ENCODE measurements at places on chromosomes 7 and 10.

- DNase-seq = no peak
Observed at GRCh38 chr10:94496010-94496409, 49.6 kb upstream of the HELLS start.

- no peak for DNase-seq
Observed at GRCh38 chr10:103517234-103518085, 24.0 kb downstream of the NEURL1 start.

- DNase-seq = no peak
Observed at GRCh38 chr10:127892743-127893142, at the start of gene CLRN3. CLRN3 (minus strand) TSS chr10:127892941; CDS start chr10:127892784, 157 bp downstream.

DNA sequence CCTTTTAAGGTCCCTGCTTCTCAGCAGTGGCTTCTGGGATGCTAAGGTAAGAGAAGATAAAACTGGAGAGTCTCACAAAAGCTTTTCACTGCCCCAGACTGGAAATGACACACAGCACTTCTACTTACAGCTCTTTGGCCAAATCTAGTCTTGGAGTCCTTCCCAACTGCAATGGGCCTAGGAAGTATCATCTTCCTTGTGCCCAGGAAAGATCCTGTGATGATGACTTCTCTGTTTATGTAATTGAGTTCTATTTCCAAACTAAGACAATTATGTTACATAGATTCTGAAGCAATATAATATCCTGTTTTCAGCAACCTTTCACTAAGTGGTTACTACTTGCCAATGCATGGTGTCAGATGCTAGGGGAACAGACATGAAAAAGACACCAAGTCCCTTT, 234.1 kb downstream of the PTEN start:
- DNase-seq = no peak

- no peak for DNase-seq
Observed at GRCh38 chr7:11767148-11767547, 64.8 kb downstream of the THSD7A start.

GRCh38 chr7:97269741-97270140, 152.2 kb downstream of the SDHAF3 start:
- no peak for DNase-seq
